Cardiac fibroblast (primary cell): ENCODE measurements at places on chromosomes 12 and 14.

DNA sequence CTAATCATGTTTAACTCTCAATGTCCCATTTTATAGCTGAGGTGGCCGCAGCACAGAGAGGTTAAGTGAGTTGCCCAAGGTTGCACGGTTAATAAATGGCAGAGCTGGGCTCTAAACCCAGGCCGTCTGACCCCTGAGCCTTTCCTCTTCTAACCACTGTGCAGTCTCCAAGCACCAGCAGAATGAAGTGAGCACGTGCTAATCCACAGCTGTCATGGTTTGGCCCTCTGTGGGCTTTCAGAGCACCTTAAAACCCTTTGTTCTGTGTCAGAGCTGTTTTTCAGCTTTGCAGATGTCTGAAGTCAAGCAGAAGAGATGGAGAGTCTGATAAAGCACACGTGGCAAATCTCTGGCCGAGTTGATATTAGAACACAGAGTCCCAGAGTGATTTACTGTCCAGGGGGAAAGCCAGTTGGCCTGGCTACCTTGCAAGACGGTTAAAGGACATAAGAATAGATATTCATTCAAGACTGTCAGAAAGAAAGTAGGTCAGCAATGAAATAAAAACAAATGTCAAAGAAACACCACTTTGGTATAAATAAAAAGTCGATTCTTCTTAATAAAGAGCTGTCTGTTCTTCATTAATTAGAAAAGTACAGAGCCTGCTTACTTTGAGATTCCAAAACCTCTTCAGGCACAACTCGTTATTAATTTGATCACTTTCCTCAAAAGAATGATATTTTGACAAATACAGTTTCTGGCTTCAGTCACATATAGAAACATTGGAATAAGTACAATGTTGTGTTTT, 107.3 kb downstream of the CRADD start:
- peak; percentile 77 for DNase-seq

DNA sequence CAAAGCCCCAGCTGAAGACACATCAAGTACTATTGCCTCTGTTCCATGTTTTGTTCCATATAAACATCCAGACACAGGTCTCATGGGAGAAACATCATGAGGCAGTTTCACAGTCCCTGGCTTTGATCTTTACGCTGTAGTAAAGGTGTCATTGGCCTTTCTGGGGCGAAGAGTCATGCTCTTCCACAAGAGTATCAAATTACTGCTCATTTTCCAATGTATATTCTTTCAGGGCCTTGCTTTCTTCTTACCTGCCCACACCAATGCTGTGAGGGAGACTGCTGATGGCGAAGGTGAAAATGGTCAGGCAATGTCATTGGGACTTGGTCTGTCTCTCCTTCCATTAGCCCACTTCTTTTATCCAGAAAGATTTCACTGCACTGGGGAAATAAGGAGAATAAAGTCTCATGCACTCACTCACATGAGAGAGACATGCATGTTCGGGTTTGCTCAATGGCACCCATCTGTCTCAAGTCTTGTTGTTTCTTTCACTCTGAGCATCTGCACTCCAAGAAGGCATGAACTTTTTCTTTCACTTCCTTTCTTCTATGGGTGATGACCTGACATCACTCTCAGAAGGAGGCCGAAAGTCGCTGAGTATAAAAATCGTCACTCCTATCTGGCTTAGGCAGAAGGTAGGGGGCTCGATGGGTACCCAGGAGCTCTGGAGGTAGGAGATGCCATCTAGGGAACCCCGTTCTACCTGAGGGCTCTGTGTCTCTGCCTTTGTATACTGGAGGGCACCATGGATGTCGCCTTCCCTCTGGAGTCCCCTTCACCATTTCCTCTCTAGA, 1.3 kb upstream of the JDP2 start:
- no peak for DNase-seq

GRCh38 chr12:103965255-103965589, 450 bp upstream of the TDG start:
- no peak for DNase-seq

DNA sequence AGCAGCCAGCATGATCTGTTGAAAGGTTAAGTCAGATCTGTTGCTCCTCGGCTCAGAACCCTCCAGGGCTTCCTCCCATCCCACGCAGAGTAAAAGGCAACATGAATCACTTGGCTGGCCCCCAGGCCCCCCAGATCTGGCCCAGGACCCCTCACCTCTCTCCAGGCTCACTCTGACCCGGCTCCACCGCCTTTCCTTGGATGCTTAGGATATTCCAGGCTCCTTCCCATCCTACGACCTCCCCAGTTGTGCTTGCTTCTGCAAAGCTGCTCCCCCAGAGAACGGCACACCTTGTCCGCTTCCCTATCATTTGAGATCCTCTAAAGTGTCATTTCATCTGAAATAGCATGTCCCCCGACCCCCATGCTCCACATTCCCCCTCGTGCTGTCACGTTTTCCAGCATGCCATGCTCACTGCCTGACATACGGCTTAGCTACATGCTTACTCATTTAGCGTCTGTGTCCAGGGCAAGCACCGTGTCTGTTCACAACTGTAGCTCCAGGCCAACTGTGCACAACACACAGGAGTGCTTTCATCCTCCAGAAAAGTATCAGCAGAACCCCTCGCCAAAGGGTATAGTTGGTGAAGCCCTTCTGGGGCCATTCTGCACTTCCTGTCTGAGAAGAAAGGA, 33.6 kb upstream of the BDKRB2 start:
- no peak for DNase-seq

- no peak for DNase-seq
Measured at GRCh38 chr12:77429426-77429825, 364.1 kb upstream of the E2F7 start.

DNA sequence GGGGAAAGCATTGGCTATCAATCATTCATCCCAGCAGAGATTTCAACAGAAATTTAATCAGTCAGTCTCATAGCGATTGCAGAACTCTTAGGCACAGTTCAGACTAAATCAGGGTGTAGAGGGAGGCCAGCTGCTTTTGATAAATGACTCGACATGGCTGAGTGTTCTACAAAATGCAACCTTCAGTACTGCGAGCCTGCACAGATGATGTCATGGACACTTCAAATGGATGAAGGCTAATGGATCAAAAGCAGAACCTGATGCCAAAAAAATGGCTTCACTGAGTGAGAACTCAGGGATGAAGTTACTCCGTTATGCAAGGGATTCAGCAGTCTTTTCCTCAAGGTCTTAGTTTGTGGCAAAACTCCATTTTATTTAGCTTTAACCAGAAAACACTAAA, 167.3 kb downstream of the DACT1 start:
- DNase-seq = peak; percentile 55

DNA sequence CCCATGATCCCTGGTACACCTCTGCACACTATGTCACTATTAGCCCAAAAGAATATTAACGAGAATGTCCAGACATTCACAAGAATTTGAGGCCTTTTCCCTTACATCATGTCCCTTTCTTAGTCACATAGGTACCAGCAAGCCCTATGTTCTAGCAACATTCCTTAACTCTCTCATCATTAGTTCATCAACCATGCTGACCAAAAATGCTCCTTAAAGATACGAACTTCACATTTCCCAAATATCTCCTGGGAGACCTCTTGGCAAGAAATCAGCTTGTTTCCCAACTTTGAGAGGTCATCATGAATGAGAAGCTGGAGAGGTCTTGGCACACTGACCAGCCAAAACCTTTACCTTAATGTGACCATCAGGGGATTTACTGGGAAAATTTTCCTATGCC, 4.6 kb downstream of the SALL2 start:
- peak; percentile 92 for DNase-seq

DNA sequence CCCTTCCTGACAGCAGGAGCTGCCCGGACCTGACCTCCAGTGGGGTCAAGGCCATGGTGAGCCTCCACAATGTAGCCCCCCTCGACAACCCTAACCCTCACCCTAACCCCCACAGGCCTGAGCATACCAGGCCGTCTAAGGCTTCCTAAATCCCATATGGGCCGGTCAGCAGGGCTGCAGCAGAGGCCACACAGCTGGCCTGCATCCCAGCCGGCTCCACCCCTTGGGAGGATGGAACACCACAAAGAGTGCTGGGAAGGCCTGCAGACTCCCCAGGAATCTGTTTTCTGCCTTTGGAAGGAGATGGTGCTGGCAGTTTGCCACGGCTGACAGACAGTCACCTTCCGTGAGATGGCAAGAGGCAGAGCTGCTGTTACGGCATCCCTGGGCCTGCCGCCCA, 2.8 kb downstream of the TMEM179 start:
- peak; percentile 14 for DNase-seq

DNA sequence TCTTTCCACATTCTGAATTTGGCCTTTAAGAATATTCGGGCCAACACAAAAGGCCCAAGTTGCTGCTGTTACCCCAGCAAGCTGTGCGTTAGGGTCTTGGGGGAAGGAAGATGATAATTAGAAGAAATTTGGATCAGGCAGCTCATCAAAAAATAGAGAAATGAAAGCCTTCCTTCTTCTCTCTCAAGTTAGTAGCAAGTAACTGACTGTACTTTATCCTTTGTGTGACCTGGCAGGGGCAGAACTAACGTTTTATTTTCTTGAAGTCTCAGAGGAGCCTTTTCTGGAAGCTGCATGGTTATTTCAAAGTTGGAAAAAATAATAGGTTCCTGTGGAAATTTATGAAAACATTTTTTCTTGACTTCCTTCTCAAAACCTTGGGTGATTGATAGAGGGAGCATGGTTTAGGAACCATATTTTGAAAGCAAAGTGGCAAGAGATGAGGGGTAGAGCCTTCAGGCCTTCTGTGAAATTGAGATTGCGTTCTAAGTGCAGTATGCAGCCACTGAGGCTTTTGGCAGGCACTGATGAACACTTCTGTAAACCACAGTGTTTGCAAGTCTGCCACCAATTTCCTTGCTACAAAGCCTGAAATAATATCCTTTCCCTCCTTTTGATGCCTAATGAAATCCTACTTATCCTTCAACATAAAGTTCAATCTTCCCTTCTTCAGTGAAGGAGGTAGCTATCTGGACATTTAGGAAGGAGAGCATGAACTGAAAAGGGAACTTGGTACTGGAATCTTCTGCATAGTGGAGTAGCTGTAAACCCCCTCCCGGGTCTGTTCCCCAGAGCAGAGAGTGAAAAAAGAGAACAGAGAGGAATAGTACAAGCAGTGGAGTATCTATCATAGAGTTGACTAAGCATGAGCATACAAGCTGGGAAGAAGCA, 123.2 kb downstream of the FGD4 start:
- DNase-seq = no peak

DNA sequence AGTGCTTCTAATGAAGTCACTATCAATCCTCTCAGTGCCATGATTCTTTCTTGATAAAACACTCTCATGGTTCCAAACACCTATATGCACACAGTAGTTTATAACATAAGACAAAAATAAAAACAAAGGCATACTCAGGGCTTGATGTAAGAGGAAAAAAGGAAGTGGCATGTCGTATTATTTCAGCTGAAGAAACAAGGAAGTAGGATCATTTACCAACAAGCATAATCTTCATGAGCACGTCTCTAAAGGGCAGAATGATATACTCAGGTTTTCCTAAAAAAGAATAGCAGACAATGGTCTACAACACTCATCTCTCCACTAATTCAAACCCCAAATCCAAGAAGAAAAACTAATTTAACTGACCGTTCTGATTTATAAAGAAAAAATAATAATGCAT, 33.9 kb downstream of the NUMB start:
- DNase-seq = peak; percentile 59

DNA sequence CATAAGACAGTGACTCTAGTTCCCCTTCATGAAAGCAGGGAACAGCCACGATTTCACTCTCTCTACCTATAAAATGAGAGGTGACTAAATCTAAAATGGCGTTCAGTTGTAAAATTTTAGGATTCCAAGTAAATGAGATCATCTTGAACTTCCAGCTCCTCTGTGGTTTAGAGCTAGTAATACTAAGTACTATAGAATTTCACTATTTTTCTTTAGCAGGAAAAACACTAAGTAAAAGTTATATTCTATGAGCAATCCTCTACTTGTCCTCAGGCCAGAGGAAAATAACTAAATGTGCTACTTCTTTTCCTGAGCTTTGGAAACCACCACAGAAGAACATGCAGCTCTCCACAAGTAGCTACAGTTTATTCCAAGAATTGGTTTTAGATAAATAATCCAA, 55.6 kb downstream of the NIN start:
- DNase-seq = peak; percentile 73

DNA sequence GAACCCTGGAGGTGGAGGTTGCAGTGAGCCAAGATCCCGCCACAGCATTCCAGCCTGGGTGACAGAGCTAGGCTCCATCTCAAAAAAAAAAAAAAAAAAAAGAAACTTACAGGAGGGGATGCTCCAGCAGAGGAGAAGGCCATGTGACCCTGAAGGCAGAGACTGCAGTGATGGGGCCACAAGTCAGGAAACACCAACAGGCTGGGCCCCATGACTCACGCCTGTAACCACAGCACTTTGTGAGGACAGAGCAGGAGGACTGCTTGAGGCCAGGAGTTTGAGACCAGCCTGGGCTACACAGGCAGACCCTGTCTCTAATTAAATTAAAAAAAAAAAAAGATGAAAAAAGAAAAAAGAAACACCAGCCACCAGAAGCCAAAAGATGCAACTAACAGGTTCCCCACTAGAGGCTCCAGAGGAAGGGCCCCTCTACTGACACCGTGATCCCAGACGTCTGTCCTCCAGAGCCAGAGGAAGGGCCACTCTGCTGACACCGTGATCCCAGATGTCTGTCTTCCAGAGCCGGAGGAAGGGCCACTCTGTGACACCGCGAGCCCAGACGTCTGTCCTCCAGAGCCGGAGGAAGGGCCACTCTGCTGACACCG, 9.1 kb upstream of the GLT1D1 start:
- DNase-seq = no peak

GRCh38 chr12:70043490-70044138, 199.6 kb upstream of the CNOT2 start:
- DNase-seq = peak; percentile 49

DNA sequence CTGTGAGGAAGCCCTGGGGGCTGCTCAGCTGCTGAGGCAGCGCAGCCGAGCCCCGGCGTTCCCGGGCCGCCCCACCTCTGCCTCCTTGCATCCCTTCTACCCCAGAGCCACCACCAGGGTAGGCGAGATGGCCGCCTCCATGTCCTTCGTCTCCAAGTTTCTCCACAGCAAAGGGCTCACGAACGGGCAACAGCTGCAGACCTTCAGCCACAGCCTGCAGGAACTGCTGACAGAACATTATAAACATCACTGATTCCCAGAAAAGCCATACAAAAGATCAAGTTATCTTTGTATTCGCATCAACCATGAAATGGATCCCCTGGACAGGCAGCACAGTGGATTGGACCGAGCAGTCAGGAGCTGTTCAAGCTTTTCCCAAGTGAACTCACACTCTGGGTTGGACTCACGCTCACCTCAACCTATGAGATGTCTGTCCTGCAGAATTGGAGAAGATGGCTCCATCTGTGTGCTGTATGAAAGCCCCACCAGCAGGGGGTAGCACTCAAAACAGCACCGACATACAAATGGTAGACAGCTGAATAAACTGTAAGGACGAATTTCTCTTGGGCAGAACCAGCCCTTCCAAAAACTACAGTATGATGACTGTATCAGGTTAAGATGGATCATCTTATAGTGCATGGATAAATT, 19.4 kb upstream of the A2M start:
- DNase-seq = no peak

- no peak for DNase-seq
Measured at GRCh38 chr14:106652494-106652893, 1126.1 kb downstream of the TMEM121 start.

DNA sequence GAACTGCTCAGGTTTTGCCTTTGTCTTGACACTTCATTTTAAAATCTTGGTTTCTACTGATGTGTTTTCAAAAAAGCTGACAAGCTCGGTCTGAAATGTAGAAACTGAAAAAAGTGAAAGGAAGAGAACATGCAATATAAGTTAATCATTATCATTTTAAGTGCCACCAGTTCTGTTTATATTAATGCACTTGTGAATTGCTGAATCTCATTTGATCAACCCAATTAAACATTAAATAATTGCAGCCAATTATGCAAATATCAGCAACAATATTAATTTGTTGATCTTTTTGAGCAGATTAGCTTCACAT, 133.8 kb downstream of the BCAT1 start:
- no peak for DNase-seq
